T-cell (primary cell): ENCODE measurements at places on chromosomes 11 and 22. TPM values are rescaled to one million over a fixed set of nuclear protein-coding genes. Genes with fewer than 3 reads are reported as not detected.

ATG16L2 gene
- 127 TPM for total RNA-seq

MOB2 gene
- 65.7 TPM for total RNA-seq

DNA sequence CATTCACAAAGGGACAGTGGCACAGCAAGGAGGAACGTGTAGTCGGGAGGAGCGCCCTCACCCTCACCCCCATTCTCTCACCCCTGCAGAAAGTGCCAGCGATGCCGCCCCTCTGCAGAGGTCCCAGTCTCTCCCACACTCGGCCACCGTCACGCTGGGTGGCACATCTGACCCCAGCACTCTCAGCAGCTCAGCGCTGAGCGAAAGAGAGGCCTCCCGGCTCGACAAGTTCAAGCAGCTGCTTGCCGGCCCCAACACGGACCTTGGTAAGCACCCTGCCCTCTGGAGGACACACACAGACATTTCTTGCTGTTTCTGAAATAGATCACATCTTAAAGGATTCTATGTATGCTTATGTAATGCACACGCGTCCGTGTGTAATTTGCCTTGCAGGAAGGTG lies 34.9 kb downstream of the TBC1D22A start:
- DNase-seq, result no peak

IL18 gene
- 0.53 TPM for total RNA-seq

APOA4 gene
- not detected for total RNA-seq

RIMBP3B gene
- 1.4 TPM for total RNA-seq

- DNase-seq, result no peak
These were observed 1.4 kb upstream of the MS4A14 start for GRCh38 chr11:60394666-60395380.

- DNase-seq, result no peak
These were observed 119.0 kb downstream of the SLC17A6 start for GRCh38 chr11:22456993-22457762.

GRCh38 chr11:65147352-65148075 lies 13.2 kb upstream of the SYVN1 start:
- DNase-seq, result no peak

DNA sequence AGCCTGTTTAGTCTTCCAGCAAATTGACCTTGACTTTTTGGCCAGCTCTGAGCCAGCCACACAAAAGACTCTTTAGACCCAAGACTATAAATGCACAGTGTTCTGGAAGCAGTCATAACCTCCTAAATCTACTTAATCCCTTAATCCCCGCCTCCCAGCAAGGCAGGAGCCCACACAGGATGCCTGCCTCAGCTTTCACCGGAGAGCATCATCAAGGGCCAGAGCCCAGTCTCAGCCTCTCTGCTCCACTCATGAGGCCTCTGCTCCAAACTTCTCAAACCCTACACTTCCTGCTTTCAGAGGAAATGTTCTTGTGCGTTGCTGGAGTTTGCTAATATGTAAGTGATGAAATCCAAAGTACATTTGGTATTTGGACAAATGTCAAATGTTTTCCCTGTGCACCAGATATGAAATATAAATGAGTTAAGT lies 57.9 kb upstream of the FSHB start:
- no peak for DNase-seq

NKAPD1 gene
- 20.4 TPM for total RNA-seq

APLNR gene
- not detected for total RNA-seq

CASP4 gene
- total RNA-seq, result 91.0 TPM

NFAM1 gene
- total RNA-seq, result 0.20 TPM

DNA sequence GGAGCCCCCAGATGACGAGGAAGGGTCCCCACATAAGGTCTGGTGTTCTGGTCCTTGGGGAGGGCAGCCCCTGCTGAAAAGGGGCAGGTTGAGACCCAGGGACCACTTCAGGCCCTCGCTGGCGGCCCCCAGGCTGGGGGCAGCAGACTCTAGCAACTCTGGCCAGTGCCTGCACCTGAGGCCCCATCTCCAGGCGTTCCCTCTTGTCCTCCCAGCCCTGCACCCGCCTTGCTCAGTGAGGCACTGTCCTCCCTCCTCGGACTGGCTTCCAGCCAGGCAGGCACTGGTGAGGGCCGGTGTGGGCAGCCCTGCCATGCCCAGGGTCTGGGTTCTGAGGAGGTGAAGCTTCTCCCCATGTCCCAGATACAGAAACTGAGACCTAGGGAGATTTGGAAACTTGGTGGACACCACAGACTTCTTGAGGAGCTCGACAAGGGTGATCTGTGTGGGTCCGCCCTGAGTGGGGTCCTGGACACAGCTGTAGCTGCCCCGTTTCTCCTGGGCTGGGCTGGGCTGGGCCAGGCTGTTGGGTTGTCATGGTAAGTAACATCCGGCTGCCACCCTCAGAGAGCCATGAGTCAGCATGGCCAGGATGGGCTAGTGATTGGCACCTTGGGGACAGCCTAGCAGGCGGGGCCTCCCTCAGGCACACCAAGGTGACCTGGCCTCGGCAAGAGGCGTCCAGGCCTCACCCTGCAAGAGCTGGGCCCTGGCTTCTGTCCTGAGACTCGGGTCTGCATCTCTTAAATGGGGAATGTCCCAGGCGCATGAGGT lies 11.1 kb upstream of the PHLDA2 start:
- DNase-seq, result peak; percentile 37

- no peak for DNase-seq
These were observed 42.0 kb downstream of the OR4D9 start for GRCh38 chr11:59553323-59553722.

SLC15A3 gene
- 6.7 TPM for total RNA-seq

DNA sequence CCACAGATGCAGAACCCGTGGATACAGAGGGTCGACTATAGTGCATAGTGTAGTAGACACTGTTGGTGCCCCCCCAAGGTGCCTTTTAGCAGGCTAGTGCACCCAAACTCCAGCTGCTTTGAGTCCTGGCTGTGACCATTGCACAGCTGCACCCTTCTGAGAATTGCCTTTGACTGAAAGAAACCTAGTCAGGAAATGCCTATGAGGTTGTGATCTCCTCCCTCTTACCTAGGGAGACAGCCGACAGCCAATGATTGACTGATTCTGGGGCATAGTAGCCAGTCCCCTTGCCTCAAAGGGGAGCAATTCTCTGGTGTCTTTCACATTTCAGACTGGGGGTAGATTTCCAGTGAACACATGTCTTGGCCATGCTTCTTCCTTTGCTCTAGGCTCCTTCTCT lies 74.2 kb downstream of the DCDC1 start:
- DNase-seq, result no peak

MPZL2 gene
- 5.6 TPM for total RNA-seq

GRCh38 chr22:38871360-38872171 lies 450 bp downstream of the CBX6 start:
- no peak for DNase-seq

- DNase-seq, result no peak
These were observed 21.8 kb downstream of the DHCR7 start for GRCh38 chr11:71426413-71426812.

UCP3 gene
- total RNA-seq, result 6.5 TPM

GRCh38 chr22:40641269-40641668 lies 4.8 kb upstream of the MRTFA start:
- DNase-seq, result no peak

GRCh38 chr22:23224846-23225245 lies 44.5 kb downstream of the BCR start:
- no peak for DNase-seq

DNA sequence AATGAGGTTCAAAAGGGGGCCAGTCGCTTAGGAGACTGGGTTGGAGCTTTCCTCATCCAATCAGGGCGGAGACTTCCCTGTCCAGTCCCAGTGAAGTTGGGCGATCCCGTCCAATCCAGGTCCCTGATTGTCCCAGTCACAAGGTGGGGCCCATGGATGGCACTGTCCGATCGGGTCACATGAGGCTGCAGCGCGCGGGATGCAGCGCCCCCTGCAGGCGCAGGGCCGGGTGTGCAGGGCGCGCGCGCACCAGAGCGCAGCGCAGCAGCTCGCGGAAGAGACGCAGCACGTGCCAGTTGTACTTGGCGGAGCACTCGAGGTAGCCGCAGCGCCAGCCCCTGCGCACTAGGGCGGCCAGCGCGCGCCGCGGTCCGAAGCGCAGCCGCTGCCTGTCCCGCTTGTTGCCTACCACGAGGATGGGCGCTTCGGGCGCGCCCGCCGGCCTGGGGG lies 2.3 kb downstream of the RASL10A start:
- DNase-seq, result no peak

DNA sequence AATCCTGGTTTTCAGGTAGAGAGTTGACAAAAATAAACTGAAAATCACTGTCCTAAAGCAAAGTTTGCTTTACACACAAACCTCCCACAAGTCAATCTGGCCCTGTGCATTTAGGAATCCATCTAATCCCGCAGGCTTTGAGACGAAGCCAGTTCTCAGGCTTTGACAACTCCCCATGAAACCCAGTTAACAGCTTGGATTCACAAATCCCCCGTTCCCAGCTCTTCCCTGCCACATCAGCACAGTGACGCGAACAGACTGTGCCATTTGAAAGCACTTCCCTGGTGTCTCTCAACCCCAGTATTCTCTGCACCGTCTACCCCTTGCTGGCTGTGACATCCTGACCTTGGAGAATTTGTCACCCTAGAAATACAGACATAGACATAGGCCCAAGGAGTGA lies 117.8 kb downstream of the OPCML start:
- DNase-seq, result no peak

GRCh38 chr22:50206599-50206998 lies 5.8 kb downstream of the SELENOO start:
- no peak for DNase-seq
